ENCODE measurements at places on chromosomes 1 and 21.

GRCh38 chr1:197683280-197683679 lies 92.0 kb downstream of the DENND1B start:
- DNase-seq, result no peak

DNA sequence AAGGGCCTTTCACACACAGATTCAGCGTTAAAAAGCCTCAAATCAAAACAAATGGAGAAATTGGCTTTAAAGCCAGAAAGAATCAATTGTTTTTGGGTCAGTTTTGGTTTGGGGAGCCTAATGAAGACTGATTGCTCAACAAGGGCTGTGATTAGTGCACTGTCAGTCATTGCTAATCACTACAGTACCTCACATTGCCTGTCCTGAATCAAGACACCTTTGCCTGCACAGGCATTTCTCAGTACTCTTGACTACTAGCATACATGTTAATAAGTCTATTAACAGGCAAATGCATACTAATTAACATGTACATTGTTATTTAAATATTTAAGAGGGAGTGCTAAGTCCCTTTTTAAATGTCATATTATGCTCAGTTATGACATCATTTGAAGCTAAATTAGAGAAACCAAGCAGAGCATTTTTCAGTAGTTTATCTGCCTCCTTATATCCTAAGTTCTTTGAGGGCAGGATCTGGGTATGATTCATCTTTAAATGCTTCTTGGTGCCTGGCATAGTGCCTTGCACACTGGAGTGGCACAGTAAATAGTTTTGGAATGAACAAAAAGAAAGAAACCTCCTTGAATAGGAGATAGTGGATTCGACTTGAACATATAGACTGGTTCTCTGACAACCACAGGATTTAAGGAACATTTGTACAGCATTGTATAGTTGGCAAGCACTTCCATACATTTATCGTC lies 25.8 kb upstream of the CCN1 start:
- DNase-seq, result no peak

DNA sequence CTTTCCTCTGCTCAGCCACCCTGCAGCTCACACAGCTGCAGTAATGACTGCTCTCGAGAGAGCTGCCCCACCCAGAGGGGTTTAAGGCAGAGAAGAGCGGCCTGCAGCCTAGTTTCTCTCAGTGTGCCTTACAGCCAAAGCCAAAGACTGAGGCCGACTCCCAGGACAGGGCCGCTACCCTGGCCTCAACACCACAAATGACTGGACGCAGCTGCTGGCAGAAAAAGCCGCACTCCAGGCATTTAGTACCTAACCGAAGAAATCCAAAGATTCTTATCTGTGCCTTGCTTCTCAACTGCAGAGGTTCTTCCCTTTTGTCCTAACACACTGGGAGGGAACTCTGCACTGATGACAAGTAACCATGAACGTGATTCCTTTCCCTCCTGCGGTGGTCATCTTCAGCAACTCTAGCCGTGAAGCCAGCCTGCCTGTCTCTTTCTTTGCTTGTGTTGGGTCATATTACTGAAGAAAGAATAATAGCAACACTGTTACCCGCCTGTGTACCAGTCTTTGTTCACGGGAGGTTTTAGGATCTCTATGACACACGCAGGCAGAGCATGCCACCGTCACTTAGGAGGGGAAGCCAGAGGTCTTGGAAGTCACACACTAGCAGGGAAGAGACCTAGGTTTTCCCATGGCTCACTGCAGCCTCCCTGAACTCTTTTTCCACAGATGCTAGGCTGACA lies 202.7 kb downstream of the RHOU start:
- DNase-seq, result no peak

DNA sequence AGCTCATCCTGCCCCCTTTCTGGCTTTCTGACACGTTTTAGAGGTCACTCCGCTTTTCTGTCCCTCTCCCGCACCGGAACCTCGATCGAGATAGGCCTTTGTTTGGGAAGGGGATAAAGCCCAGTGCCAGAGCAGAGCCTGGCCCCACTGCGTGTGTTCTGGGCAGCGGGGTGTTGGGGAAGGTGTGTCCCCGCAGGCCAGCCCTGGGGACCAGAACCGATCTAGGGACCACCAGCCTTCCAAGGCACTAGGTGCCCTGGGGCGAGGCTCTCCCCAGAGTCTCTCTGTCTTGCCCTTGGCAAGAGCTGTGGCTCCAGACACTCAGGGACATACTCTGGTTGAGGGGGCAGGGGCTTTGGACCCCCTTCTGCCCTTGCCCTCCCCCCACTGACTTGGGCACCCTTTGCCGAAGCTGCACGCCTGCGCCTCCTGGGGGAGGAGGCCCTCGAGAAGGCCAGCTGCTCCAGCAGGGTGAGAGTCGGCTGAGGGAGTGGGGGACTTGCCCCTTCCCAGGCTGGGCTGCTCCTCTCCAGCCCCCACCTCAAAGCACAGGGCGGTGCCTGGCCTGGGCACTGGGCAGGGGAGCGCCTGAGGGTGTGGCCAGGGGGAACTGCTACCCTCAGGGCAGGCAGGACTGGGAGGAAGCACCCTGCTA lies 16.4 kb downstream of the PRXL2B start:
- DNase-seq, result no peak

DNA sequence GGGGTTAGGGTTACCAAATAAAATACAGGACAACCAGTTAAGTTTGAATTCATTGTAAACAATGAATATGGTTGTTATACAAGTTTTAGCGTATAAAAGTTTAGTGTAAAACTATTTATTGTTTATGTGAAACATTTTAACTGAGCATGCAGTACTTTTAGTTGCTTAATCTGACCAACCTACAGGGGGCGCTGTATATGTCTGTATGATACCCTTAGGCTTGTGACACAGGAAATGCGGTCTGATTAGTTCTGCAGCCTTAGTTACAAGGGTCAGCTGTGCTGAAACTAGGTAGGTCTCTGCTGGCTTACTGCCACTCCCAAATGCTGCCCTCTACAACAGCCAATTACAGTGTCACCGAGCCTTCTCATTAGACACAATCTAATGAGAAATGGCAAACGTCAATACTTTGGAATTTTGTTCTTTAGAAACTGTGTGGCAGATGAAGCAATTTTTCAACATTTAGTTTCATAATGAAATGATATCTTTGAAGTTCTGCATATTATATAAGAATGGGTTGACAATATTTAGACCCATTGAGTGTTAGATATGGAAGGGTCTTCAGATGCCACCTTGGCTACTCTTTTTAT lies 56.2 kb downstream of the NTNG1 start:
- DNase-seq, result no peak

DNA sequence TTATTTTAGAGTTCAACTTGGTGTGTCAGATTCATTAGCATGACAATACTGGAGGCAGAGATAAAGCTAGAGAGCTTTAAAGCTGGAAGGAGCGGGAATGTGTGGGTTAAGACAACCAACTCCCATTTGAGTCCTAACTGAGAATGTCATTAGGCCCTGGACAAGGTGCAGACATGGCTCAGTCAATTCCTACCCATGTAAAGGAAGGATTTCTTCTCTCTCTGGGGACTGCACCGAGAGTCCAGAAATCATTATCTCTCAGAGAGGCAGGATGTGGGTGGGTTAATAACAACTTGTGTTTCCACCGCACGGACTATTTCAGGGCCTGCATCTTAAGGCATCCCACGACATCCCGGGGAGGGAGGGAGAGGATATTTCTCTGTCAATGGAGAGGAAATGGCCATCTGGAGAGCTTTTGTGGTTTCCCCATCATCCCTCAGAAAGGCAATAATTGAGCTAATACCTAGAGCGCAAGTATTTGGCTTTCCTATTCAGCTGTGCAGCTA lies 46.7 kb upstream of the SARS1 start:
- DNase-seq, result no peak
